ENCODE measurements at places on chromosomes 4 and X.

DNA sequence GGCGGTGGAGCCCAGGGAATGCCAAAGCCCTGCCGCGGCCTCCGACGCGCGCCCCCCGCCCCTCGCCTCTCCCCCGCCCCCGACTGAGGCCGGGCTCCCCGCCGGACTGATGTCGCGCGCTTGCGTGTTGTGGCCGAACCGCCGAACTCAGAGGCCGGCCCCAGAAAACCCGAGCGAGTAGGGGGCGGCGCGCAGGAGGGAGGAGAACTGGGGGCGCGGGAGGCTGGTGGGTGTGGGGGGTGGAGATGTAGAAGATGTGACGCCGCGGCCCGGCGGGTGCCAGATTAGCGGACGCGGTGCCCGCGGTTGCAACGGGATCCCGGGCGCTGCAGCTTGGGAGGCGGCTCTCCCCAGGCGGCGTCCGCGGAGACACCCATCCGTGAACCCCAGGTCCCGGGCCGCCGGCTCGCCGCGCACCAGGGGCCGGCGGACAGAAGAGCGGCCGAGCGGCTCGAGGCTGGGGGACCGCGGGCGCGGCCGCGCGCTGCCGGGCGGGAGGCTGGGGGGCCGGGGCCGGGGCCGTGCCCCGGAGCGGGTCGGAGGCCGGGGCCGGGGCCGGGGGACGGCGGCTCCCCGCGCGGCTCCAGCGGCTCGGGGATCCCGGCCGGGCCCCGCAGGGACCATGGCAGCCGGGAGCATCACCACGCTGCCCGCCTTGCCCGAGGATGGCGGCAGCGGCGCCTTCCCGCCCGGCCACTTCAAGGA, at the start of gene FGF2:
TSS of gene FGF2 (plus strand) at position 279 of the 705 bp plus-strand sequence. CDS start at position 623, 344 bp downstream.
- peak; percentile 7 for DNase-seq

DNA sequence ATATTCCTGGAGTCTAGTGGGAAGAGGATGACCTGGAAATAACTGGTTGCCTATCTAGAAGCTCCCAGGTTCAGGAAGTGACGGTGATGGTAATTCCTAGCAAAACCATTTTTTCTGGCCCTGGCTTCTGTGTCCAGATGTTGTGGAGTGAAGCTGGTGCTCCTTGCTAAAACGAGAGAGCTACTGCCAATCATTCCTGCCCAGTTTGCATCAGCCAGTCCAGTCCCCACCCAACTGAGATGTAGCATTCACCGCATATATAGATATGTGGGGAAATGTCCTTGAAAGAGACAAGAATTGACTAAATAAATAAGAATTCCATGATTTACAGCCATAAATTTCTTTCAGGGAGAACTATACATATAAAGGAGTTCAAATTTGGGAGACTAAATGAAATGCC, 6.3 kb downstream of the HPGDS start:
- no peak for DNase-seq

DNA sequence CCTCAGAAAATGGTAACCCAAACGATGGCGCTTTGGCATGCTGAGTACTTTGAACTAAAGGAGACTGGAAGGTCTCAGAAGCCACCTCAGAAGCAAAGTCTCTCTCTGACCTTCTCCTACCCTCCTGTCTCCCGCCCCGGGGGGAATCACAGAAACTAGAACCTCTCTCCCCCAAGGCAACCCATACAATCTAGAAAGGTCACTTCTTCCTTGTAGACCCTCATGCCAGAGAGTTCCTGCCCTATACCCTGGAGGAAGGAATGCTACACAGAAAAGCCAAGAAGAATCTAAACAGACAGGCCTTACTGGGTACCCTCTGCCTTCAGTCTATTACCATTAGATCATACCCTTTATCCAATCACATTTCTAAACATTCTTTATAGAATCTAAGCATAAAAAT, 8.5 kb downstream of the PLAC1 start:
- no peak for DNase-seq

- no peak for DNase-seq
Measured at GRCh38 chr4:83197555-83198235, 83.2 kb upstream of the PLAC8 start.

GRCh38 chr4:185839770-185840169, 27.8 kb upstream of the SORBS2 start:
- DNase-seq = no peak

- no peak for DNase-seq
Measured at GRCh38 chr4:22174640-22175039, 226.1 kb upstream of the KCNIP4 start.

DNA sequence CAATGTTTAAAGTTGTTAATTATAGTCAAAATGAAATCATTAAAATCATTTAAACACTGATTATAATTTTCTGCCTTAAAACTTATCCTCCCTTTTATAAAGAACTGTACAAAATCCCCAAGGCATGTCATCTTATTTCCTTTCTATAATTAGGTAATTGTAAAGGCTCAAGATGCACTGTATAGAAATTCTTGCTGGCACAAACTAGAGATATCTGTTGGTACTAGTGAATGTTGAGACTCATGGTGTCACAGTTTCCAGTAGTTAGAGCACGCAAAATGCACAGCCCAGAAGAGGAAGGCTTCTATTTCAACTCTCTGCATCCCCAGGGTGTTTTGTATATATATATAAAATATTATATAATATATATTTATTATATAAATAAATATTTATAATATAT, 22.7 kb upstream of the PLA2G12A start:
- no peak for DNase-seq

DNA sequence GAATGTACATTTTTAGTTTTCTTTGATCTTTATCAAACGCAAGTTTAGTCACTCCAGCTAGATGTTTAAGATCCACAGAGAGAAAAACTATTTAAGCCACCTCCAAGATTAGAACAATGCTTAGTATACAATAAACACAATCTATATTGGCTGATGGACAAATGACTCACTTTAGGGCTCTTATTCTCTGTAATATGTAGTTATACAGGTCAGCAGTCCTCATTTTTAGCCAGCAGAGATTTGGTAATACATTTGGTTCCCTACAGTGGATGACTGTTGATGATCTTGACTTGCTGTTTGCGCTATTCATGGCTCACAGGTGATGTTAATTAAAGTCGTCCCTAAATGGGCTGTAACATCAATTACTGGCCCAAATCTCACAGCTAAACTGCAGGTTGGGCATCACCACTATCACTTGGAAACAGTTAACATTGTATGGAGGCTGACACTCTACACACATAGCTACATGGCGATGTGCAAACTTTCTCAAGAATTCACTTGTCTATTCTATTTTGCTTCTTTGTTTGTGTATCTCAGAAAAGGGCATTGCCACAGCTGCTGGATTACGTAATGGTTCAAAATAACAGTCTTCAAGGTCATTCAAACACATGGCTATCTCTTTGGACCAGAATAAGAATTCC, 11.8 kb upstream of the DTHD1 start:
- DNase-seq = no peak

DNA sequence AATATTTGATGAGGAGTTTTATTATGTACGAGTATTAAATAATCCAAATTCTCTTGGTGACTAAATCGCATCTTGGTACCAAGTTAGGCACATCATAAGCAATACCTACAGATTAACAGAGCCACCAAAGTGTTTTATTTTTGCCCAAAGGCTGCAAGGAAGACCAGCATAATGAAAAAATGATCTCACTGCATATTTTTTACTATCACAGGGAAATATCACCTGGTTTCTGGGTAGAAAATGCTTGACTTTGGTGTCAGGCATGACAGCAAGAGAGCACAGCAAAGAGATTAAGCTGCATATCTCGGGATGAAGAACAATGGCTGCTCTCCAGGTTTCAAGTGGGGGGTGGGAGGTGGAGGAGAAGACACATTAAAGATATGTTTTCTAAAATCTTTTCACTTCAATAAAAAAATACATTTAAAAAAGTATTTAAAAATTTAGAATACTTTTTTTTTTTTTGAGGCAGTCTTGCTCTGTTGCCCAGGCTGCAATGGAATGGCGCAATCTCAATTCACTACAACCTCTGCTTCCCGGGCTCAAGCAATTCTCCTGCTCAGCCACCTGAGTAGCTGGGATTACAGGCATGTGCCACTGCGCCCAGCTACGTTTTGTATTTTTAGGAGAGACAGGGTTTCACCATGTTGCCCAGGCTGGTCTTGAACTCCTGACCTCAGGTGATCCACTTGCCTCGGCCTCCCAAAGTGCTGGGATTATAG, 86.1 kb downstream of the FRYL start:
- no peak for DNase-seq

GRCh38 chrX:134074151-134074550, 88.8 kb upstream of the GPC3 start:
- no peak for DNase-seq

DNA sequence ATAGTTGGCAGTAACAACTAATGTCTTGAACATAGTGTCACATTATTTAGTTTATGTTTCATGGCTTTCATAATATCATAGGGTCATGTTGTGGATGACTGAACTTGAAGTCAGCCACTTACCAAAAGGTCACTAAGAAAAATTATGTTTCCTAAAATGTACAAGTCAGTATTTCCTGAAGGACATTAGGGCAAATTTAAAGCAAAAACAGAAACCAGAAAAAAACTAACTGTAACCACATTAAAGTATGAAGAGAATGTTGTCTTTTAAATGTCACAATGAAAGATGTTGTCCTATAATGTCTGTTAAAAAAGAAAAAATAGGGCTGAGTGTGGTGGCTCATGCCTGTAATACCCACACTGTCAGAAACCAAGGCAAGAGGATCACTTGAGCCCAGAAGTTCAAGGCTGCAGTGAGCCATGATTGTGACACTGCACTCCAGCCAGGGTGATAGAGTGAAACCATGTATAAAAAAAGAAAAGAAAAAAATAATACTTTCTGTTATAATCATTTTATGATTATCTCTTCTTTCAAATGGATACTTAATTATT, 55.8 kb downstream of the HHIP start:
- DNase-seq = no peak

DNA sequence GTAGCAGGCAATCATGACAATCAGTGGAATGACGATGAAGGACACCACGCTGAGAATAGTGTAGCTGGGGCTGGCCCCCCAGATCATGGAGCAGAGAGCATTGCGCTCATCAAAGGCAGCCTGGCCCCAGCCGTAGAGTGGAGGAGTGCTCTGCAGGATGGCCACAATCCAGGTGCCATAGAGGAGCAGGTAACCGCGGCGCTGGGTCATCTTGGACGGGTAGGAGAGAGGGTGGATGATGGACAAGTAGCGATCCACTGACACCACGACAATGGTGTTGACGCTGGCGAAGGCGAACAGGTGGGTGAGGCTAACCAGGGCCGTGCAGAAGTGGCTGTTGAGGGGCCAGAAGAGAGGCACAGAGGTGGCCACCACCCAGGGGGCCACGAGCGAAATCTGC, 2.8 kb downstream of the GPR101 start:
- no peak for DNase-seq

- DNase-seq = no peak
Measured at GRCh38 chrX:137227151-137227550, 193.4 kb upstream of the GPR101 start.

DNA sequence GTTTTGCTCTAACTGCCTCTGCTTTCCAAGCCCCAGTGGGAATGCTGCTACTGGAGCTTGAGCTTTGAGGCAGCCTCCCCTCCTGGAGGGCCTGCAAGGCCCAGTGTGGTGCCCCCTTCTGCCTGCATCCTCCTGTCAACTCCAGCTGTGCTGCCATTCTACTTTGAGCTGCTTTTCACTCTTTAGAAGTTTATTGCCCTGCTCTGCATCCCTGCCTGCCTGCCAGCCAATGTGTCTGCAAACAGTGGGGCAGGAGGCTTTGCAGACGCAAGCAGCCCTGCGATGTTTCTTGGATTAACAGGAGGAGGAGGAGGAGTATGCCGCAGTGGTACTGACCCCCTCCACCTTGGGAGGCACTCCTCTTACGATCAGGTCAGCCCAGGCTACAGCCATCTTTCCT, 16.4 kb downstream of the TMEM31 start:
- DNase-seq = no peak

DNA sequence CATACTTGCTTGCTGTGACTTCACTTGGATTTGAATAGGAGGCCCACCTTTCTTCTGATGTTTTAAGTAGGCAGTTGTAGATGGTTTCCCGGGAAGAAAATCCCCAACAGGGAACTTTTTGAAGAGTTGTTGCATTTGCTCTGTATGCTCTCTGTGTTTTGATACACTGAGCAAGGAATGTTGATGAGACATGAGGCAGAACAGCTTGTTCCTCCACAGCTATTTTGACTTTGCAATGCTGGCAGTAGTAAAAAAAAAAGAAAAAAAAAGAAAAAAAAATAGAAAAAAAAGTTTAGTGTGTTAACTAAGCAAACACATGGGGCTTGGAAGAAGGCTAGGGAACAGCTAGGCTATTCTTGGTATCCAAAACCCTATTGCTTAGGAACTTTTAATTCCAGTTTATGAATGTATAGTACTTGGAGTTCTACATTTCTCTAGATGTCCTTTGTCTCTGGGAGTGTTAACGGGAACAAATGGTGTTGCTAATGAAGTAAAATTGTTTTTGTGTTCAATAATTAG, 23.4 kb upstream of the PAQR3 start:
- DNase-seq = no peak
